NCI-H1694 (cell line): ENCODE measurements at places on chromosomes 7 and 10.
A peak's percentile ranks its signal among the peaks of the same experiment; 100 is the strongest.

GRCh38 chr10:63255316-63255715, 122.2 kb downstream of the NRBF2 start:
- no peak for DNase-seq

GRCh38 chr10:89548673-89549072, 13.3 kb upstream of the SLC16A12 start:
- DNase-seq: no peak

DNA sequence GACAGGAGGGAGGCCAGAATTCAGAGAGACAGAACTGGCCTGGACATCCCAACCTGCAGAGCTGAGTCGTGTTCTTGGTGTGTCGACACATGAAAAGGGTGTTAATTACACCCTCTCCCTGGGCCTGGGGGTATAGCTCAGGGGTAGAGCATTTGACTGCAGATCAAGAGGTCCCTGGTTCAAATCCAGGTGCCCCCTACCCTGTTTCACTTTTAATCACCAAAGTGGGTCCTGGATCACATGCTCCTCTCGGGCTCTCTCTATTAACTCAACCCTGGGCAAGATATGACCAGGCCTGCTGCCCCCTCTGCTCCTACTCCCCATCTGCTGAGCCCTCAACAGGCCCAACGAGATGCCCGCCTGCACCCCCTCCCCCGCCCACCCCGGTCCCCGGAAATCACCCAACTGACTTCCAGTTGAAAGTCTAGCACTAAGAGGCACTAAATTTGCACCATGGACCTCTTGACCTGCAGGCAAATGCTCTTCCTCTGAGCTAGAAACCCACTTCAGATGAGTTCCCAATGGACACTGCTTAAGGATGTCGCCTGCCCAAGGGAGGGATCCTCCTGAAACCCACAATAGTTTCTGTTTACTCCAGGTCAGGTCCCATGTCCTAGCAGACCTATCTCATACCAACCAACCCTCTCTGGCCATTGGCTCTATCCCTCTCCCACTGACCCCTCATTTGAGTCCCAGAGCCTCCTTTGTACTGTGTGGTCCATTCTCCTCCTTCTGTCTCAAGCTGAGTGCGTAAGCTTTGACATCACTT, 137.6 kb downstream of the ZNF467 start:
- peak; percentile 13 for DNase-seq

- DNase-seq: no peak
These were observed 7.7 kb downstream of the ACSM6 start for GRCh38 chr10:95201736-95202135.

GRCh38 chr10:16817125-16818019, at the start of gene RSU1:
Gene RSU1, minus strand, starts transcription at chr10:16817424. Its CDS starts 343 bp downstream, at chr10:16817081.
- peak; percentile 97 for DNase-seq

GRCh38 chr10:89479771-89480446, 55.5 kb downstream of the SLC16A12 start:
- DNase-seq: no peak

DNA sequence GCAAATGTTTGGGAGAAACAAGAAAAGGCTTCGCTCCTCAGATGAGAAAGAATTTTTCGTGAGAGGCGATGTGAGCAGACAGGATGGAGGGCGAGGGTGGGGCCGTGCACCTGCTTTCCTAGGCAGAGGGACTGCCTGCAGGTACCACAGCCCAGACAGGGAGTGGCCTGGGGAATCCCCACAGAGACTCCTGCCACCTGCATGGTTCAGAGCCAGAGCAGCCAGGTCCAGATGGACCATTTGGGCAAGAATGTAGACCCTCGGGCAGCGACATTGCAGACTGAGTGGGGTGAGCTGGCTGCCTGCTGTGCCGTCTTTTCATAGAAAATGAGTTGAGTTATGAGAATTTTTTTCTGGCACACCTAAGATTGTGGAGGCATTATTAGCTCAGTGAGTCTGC, 216.8 kb downstream of the SNX10 start:
- no peak for DNase-seq

- DNase-seq: no peak
These were observed 133.5 kb downstream of the TSPAN12 start for GRCh38 chr7:120724448-120724847.

GRCh38 chr7:79272066-79272669, 181.3 kb downstream of the MAGI2 start:
- peak; percentile 27 for DNase-seq

GRCh38 chr7:81944058-81944457, 174.2 kb upstream of the HGF start:
- DNase-seq: no peak

DNA sequence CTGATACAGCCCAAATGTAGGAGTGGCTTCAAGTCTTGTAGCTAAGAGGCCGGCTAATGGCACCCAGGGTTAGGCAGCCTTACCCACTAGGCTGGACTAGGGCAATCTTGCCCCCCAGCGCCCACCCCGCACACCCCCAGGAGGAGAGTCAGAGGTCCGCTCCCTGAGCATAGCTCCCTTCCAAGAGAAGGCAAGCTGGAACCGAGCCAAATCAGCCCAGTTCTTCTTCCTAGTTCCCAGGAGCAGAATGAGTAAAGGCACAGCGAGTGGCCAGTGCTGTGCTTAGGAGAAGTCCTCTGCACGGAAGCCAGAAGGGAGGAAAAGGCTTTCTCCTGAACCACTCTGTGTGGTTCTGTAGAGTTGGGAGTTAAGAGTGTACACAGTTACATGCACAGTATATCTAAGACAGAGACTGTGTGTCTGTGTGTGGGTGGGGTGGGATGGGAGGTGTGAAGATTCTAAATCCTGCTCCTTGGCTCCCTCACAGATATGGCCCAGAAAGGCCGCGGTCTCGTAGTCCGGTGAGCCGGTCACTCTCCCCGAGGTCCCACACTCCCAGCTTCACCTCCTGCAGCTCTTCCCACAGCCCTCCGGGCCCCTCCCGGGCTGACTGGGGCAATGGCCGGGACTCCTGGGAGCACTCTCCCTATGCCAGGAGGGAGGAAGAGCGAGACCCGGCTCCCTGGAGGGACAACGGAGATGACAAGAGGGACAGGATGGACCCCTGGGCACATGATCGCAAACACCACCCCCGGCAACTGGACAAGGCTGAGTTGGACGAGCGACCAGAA, 59.7 kb upstream of the PDCD4 start:
- no peak for DNase-seq
